Mammary epithelial cell (primary cell): ENCODE measurements at places on chromosomes 7 and 10. TPM values are rescaled to one million over a fixed set of nuclear protein-coding genes. Genes with fewer than 3 reads are reported as not detected.

KLLN gene
- total RNA-seq, result 1.0 and 1.1 TPM in 2 replicates

COBL gene
- total RNA-seq, result not detected in 2 replicates

PPP1R3C gene
- total RNA-seq, result 11.3 TPM

SEC61G gene
- total RNA-seq, result 174 and 202 TPM in 2 replicates

IGFBP3 gene
- 1.2 and 2.1 TPM in 2 replicates for total RNA-seq
